Thymus (tissue), 14 donors: ENCODE measurements at places on chromosomes 3 and 15. TPM values are rescaled to one million over a fixed set of nuclear protein-coding genes. Genes with fewer than 3 reads are reported as not detected.

DNA sequence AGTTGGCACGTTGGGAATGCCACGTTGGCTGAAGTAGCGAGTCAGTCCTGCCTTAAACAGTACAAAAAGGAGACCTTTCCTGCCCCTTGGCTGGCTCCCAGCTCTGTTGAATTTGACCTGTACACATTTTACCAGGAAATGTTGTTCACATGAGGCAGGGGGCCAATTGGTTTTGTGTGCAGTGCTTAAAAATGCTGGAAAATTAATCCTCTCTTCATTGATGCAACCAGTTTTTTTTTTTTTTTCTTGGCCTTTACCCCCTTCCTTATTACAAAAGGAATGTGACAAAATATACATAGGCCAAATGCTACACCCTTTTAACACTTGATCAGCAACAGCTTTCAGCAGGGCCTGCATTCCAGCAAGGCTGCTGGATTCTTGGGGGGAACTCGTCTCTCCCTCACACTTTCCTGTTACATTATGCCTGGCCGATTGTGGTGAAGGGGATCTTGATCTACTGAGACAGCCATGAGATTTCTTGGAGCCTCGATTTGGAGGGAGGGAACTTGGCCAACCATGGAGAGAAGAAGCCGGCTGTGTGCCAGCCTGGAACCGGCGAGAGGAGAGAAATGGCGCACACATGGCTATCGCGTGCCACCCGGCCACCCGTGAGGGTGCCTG, 93.1 kb downstream of the DNASE1L3 start:
- DNase-seq: no peak

- DNase-seq: no peak
Observed at GRCh38 chr3:32612547-32612946, 41.9 kb upstream of the DYNC1LI1 start.

DNA sequence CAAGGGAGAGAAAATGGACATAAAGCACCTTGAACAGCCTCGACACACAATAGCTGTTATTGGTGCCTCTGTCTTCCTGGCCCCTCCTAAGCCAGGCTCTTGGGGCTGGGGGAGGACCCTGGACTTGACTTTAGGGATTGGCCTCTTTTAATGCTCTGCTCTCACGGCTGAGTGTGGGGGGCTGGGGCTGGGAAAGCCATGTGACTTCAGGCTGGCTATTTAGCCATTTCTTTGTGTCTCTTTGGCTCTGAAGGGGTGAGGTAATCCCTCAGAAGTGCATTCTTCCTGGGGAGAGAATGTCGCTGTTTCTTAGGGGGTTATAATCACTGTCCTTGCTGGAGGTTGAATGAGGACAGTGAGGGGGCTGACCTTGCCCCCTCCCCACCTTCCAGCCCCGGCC, 26.2 kb downstream of the MAGEF1 start:
- DNase-seq: no peak

GRCh38 chr3:24810881-24811280, 316.2 kb upstream of the THRB start:
- DNase-seq: no peak

GRCh38 chr3:148466143-148466542, 231.6 kb upstream of the AGTR1 start:
- no peak for DNase-seq

DNA sequence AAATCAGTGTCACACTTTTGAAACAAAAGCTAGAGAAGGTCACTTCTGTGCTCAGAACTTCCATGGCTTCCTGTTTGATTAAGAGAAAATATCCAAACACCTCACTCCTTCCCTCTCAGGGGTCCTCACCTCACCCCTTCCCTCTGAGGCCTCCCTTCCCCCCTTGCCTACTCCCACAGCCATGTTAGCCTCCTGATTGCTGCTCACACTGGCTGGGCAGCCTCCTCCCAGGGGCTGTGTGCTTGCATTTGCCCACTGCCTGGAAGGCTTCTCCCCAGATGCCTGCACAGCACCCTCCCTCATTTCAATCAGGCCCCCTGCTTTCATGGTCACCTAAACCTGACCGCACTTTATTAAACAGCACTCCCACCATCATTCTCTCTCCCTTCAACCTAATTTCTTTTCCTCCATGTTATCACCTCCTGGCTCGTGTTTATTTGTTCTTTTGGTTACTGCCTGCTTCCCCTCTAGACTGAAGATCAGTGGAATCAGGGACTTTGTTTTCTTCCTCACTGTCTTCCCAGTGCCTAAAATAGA, 10.4 kb downstream of the BOC start:
- DNase-seq: no peak

GRCh38 chr3:16899919-16900318, 15.2 kb downstream of the PLCL2 start:
- DNase-seq: no peak

DNA sequence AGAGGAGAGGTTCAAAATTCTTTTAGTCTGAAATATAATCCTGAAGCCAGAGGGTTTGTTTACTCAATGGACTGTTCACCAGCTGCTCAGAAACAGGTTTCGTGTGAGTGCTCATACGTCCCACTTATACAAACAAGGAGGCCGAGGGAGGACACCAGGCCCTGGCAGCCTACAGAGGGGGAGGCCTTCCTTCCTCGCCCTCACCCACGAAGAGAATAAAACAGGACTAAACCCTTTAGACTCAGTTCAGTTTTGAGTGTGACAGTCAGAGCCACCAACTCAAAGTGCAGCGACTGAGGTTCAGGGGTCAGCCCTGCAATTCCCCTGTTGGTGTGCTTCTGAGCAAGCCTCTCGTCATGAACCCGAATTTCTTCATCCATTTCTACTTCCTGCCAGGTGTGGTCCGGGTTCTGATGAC, 17.3 kb downstream of the FAM174B start:
- no peak for DNase-seq

DNA sequence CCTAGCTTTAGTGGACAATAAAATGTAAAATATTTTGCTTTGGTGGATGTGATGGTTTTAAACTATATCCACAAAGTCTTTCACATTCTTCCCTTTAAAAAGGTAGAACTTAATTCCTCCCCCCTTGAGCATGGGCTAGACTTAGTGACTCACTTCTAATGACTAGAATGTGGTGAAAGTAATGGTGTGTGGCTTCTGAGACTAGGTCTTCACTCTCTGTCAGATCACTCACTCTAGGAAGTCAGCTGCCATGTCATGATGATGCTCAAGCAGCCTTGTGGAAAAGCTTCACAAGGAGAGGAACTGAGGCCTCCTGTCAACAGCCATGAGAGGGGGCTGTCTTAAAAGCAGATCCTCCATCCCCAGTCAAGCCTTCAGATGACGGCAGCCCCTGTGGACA, 4.2 kb downstream of the LRRC2 start:
- no peak for DNase-seq

- no peak for DNase-seq
Observed at GRCh38 chr3:156601497-156601896, 46.6 kb upstream of the SSR3 start.

DNA sequence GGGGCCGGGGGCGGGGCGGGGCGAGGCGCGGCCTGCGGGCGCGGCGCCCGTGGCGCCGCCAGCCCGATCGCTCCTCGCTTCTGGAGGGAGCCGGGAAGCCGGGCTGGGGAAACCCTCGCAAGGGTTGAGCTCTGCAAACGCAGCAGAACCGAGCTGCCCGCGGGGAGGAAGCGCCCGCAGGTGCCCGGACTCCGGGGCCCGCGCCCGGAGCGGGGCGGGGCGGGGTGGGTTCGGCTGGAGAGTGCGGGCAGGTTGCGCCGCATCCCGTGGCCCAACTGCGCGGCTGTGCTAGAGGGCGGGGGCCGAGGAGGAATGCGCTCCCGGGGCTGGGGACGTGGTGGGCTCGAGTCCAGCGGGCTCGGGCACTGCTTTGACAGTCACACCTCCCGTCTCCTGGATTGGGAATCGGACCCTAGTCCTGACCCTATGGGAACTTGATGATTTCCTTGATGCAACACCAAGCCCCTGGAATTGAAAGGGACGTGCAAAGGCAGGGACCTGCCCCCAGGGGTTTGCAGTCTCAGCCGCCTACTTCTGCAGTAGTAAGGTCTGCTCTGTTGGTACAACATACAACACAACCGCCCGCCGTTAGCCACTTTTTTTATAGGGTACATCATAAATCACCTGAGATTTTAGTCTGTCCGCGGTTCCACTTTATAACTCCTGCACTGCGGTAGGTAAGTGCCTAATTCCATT, 34.3 kb downstream of the ZBTB38 start:
- DNase-seq: no peak

DNA sequence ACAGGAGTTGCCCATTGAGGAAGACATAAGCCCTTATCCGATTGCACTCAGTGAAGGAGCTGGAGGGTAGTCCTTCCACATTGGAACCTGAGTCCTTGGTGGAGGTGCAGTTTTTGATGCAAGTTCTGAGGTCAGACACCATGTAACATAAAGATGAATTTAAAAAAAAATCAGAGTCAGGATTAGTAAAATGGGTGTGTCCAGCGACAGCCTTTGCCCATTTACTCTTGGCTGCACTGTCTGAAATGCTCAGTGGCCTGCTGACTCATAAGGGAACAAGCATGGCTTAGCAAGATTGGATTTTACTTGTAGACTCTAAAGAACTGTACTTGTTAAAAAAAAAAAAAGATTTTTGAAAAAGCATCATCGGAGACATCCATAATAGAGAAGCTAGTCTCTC, 241.1 kb upstream of the TOPAZ1 start:
- DNase-seq: no peak

GRCh38 chr3:13537909-13538296, 11.0 kb upstream of the FBLN2 start:
- DNase-seq: no peak

DNA sequence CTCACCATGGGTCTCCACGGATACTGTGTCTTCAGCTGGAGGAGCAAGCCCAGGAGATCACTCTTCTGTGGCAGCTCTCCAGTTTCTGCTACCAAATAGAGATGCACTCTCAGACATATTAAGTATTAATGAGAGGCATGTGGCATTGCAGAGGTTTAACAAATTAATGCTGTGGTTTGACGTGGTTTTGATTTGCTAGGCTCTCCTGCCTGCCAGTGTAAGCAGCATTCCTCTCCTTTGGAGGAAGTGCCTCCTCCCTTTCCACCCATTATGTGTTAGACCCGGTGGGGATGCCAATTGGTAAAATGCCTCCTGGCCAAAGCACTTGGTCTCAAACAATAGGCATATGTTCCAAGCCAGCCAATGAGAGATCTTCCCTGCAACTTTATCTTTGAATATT, 124.8 kb downstream of the MYLK start:
- DNase-seq: no peak

DNA sequence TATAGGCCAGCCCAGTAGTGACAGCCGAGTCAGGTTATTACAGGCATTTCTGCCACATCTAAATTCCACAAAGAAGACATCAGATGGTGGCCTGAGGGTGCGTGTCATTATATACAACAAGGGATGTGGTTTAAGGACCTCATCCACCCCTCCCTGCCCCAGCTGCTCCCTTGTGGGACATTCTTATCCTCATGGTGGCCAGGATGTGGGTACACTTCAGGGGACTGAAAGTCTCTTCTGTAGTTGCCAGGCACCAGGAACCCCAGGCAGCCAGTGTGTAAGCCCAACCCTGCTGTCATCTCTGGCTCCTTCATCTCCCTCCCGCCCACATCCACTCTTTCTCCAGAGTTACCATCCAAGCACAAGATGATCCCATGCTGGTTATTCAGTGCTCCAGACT, 224.9 kb upstream of the TOPAZ1 start:
- DNase-seq: no peak

DNA sequence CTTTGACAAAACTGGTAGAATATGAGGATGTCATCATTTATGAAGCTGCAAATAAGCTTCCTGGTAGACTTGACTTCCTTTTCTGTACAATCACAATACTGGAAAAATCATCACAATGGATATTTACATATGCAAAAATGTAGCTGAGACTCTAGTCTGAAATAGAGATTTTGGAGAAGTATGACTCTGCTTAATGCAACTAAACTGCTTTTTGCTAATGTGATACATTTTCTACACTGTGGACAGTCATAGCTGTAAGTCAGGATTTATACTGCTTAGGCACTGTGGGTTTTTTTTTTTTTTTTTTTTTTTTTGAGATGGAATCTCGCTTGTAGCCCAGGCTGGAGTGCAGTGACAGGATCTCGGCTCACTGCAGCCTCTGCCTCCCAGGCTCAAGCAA, 34.5 kb upstream of the ST3GAL6 start:
- no peak for DNase-seq

DNA sequence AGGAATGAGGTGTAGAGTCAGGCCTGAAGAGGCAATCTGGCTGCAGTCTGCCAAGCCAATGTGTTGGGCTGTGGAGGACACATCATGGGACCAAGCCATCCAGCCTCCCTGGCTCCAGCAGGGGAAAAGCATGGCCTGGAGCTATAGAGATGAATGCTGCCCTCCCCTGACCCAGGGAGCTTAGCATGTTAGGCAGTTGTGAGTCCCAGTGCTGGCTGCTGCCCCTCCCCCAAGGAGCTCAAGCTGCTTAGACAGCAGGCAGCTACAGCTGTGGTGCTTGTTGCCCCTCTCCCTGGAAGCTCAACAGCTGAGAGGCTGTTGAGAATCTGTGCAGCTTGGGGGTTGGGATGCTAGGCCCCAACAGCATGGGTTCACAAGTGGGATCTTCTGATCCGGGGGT, 85.6 kb upstream of the DNAJC19 start:
- no peak for DNase-seq

DNA sequence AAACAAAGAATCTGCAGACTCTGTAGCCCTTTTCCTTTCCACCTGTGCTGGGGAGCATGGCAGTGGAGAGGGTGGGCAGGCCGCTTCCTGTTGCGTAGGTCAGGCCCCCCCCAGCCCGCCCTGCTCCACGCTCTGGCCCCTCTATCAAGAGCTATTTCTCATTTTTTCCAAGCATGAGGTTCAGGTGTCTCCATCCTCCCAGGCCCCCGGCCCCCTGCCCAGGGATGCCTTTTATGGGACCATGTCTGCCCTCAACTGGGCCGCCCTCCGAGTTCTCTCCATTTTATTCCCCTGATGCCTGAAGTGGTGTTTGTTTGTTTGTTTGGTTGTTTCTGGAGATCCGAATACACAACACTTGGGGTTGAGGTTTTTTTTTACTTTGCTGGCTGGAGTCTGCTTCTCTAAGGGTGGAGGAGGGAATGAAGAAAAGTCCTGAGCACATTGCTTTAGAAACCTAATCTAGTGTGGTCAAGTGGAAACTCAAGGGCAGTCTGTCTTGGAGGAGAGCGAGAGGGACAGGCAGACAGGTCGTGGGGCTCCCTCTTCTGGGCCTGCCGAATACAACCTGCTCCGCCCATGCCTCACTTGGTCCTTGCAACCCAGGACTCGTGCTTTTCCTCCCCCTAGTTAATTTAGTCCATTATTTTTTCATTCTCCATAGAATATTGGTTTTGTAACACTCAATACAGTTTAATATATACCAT, 176.5 kb upstream of the LYSMD4 start:
- no peak for DNase-seq

GRCh38 chr3:32423534-32423933, 31.9 kb downstream of the CMTM7 start:
- peak; percentile 47 for DNase-seq

GRCh38 chr3:134055661-134056060, 25.9 kb upstream of the SLCO2A1 start:
- DNase-seq: no peak

OR5H2 gene
- not detected for total RNA-seq

CLPX gene
- 42.0 TPM for total RNA-seq

DNAH1 gene
- 3.3 TPM for total RNA-seq

MB21D2 gene
- 1.5 TPM for total RNA-seq

DLL4 gene
- total RNA-seq: 5.2 TPM

TM4SF18 gene
- 3.2 TPM for total RNA-seq

MESP1 gene
- 0.38 TPM for total RNA-seq

TICRR gene
- 3.5 TPM for total RNA-seq

WNT5A gene
- total RNA-seq: 2.9 TPM

NDN gene
- 26.5 TPM for total RNA-seq

CA12 gene
- total RNA-seq: 0.09 TPM
